Activated T-helper 2 cell treated with anti-CD3 and anti-CD28 coated beads, Interferon-gamma antibody, Interleukin-2, Interleukin-4, amounts not matched to agents 10 μg/mL and 5 μg/mL and 100 μg/mL, durations not matched to agents 14 hours and 24 hours and 36 hours (primary cell): ENCODE measurements at places on chromosomes 1 and 21. TPM values are rescaled to one million over a fixed set of nuclear protein-coding genes. Genes with fewer than 3 reads are reported as not detected.

ASCL5 gene
- total RNA-seq = not detected in 2 replicates

TAS1R1 gene
- total RNA-seq = not detected in 2 replicates

PEF1 gene
- total RNA-seq = 56.5 and 61.5 TPM in 2 replicates

SLC30A2 gene
- not detected in 2 replicates for total RNA-seq

GBP5 gene
- 34.3 TPM in 2 replicates for total RNA-seq

OPRD1 gene
- total RNA-seq = not detected in 2 replicates

SCP2 gene
- 58.8 and 66.1 TPM in 2 replicates for total RNA-seq

- peaks cover 6% of the 10 kb centered on the region for H3K4me1 ChIP-seq
- H3K27me3 ChIP-seq = no peaks in the 10 kb centered on the region
- H3K27ac ChIP-seq = no peak overlapping the region
These were observed 142.3 kb downstream of the VPS13D start for GRCh38 chr1:12372180-12372579.

DNA sequence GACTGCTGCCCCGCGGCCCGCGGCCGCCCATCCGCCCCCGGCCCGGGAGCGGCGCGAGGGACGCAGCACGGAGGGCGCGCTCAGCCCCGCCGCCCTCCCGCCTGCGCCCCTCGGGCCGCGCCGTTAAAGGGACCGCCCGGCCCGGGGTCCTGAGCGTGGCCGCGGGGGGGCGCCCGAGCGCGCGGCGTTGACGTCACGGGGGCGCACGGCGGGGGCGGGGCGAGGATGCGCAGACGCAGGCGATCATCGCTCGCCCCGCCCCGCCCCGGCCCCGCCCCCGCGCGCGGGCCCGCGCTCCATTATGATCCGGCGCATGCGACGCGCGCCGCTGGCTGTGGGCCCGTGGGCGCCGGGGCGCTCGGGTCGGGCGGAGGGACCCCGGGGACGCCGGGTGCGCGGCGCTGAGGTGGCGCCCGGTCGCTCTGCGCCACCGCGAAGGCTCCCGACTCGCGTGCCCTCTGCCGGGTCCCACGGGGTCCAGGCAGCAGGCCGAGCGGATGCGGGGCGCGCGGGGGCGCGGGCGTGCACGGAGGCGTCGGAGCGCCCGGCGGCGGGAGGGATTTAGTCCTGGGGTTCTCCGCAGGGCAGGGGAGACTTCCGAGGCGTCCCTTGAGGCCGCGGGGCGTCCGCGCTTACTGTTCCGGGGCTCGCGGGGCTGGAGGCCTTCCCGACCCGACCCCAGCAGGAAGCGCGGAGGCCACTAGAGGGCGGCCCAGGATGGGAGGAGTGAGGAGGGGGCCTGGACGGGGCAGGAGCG, at the start of gene DVL1:
TSS of gene DVL1 (minus strand) at position 163 of the 757 bp plus-strand sequence. CDS start 353 bp downstream, outside the sequence.
- no peaks in the 10 kb centered on the region for H3K36me3 ChIP-seq
- peaks cover 16% of the 10 kb centered on the region for H3K27me3 ChIP-seq
- DNase-seq = peak; percentile 62
- peaks cover 5% of the 10 kb centered on the region for H3K4me1 ChIP-seq

GRCh38 chr1:6014130-6014999, 22.1 kb upstream of the NPHP4 start:
- no peaks in the 10 kb centered on the region for H3K27me3 ChIP-seq
- no peaks in the 10 kb centered on the region for H3K4me1 ChIP-seq
- H3K27ac ChIP-seq = no peak overlapping the region
- DNase-seq = no peak

GRCh38 chr1:156581661-156582387, 2.3 kb downstream of the TTC24 start:
- peaks cover 8% of the 10 kb centered on the region for H3K4me1 ChIP-seq
- peak overlapping the region; percentile 73 for H3K4me3 ChIP-seq
- DNase-seq = no peak

DNA sequence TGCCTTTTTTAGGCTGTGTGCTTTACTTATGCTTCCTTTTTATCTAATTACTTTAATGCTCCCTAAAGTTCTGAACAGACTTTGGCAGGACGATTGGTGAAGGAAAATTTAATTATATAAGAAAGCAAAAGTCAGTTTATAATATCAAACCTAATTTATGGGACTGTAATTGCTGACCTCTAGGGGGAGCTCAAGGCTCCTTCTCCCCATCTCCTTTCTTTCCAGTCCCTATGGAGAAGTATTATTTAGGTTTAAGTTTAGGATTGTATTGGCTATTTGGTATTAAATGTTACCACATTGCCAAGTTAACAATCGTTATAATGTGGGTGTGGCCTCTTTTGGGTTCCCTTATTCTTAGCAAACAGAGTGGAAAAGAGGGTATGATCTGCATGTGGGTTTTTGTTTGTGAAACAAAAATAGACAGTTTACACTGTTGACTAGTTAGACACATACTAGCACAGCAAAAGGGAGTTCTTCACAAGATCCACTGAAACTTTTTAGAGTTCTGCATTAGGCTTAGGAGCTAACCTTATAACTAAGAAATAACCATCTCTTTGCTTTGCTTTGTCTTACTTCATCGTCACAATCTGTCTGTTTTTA, 48.2 kb upstream of the TNFSF4 start:
- H3K27me3 ChIP-seq = peaks cover 6% of the 10 kb centered on the region
- H3K36me3 ChIP-seq = no peaks in the 10 kb centered on the region
- H3K4me3 ChIP-seq = no peak overlapping the region
- no peak for DNase-seq
- no peaks in the 10 kb centered on the region for H3K4me1 ChIP-seq
- no peak overlapping the region for H3K27ac ChIP-seq

DNA sequence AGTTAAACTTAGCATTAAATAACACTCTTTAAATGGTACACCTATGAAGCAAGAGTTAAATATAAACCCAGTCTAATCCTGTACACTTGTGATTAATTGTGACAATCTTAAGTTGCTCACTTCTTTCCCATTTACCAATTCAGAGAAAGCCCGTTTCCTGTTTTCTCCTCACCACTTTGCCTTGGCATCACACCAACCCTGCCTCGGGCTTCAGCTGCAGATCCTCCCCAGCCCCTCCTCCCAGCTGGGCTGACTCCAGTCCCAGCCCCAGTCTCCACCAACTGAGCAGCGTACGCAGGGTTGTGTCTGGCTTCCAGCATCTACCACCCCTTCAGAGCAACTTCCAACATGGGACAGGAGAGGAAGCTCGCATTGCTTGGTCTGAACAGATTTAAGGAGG, 4.1 kb downstream of the PYCR2 start:
- no peak overlapping the region for H3K4me3 ChIP-seq
- no peaks in the 10 kb centered on the region for H3K27me3 ChIP-seq
- peaks cover 27% of the 10 kb centered on the region for H3K4me1 ChIP-seq
- H3K27ac ChIP-seq = no peak overlapping the region
- DNase-seq = no peak

- peaks cover 7% of the 10 kb centered on the region for H3K4me1 ChIP-seq
- no peaks in the 10 kb centered on the region for H3K36me3 ChIP-seq
- H3K27ac ChIP-seq = no peak overlapping the region
- peaks cover 53% of the 10 kb centered on the region for H3K27me3 ChIP-seq
- H3K4me3 ChIP-seq = peak overlapping the region; percentile 52
These were observed 858 bp upstream of the SUSD4 start for GRCh38 chr1:223364685-223365382.

DNA sequence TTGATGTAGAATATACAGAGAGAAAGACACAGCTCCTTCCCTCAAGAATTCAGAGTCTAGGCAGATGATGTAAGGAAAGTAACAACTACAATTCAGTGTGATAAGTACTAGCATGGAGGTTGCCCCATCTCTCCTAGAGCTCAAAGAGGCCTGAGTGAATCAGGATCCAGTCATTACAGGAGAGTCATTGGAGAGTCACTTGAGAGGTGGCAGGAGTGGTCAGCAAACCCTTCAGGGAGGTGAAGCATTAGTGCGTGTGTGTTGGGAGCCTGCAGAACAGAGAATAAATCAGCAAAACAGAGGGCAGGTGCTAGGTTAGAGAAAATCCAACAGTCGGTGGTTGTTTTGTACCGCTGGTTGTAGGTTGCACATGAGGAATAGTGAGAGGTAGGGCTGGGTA, 46.1 kb downstream of the GRIK1 start:
- H3K27ac ChIP-seq = no peak overlapping the region
- H3K27me3 ChIP-seq = no peaks in the 10 kb centered on the region
- no peak overlapping the region for H3K4me3 ChIP-seq
- H3K4me1 ChIP-seq = no peaks in the 10 kb centered on the region
- DNase-seq = no peak

DNA sequence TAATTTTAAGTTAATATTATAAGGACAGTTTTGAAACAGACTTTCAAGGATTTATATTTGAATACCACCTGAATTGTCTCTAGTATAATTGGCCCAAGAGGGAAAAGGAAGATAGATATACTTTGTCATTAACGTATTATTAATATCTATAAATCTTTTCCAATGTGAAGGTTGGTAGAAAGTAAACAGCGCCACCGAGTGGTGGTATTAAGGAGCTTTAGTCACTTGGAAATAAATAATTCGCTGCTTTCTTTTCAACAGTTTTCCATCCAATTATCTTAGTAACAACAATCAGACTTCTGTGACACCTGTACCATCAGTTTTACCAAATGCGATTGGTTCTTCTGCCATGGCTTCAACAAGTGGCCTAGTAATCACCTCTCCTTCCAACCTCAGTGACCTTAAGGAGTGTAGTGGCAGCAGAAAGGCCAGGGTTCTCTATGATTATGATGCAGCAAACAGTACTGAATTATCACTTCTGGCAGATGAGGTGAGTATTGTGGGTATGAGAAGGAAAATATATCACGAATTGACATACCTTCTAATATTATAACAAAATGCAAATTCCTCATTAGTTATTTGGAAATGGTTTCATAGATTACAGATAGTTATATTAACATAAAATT, 37.7 kb downstream of the SH3GLB1 start:
- H3K36me3 ChIP-seq = peaks cover 32% of the 10 kb centered on the region
- H3K4me1 ChIP-seq = no peaks in the 10 kb centered on the region
- no peaks in the 10 kb centered on the region for H3K27me3 ChIP-seq
- H3K4me3 ChIP-seq = no peak overlapping the region
- no peak overlapping the region for H3K27ac ChIP-seq
